ENCODE measurements at places on chromosomes 7 and 10. TPM values are rescaled to one million over a fixed set of nuclear protein-coding genes. Genes with fewer than 3 reads are reported as not detected.

CALCR gene
- total RNA-seq, result 1.8 TPM

PRF1 gene
- total RNA-seq, result 2.0 TPM

PDSS1 gene
- 8.7 TPM for total RNA-seq

CUBN gene
- 157 TPM for total RNA-seq

ACTL6B gene
- total RNA-seq, result not detected

ADAM22 gene
- 18.6 TPM for total RNA-seq

PAX4 gene
- not detected for total RNA-seq

ADGRA1 gene
- total RNA-seq, result 1.2 TPM

GIMAP8 gene
- total RNA-seq, result 10.6 TPM
